ENCODE measurements at places on chromosomes 4 and X.

GRCh38 chr4:119664168-119664907 lies 35.7 kb upstream of the PDE5A start:
- DNase-seq = no peak

GRCh38 chr4:115292320-115293092 lies 179.1 kb upstream of the NDST4 start:
- no peak for DNase-seq

GRCh38 chrX:122418758-122419157 lies 765.3 kb upstream of the GRIA3 start:
- no peak for DNase-seq

- DNase-seq = no peak
Measured at GRCh38 chr4:157564771-157565170, 344.2 kb downstream of the GRIA2 start.

GRCh38 chr4:143402776-143403552 lies 66.3 kb downstream of the GAB1 start:
- DNase-seq = no peak
